ENCODE measurements at places on chromosomes 16 and 17.

GRCh38 chr16:21265104-21265837 lies 12.8 kb downstream of the CRYM start:
- no peak for DNase-seq

DNA sequence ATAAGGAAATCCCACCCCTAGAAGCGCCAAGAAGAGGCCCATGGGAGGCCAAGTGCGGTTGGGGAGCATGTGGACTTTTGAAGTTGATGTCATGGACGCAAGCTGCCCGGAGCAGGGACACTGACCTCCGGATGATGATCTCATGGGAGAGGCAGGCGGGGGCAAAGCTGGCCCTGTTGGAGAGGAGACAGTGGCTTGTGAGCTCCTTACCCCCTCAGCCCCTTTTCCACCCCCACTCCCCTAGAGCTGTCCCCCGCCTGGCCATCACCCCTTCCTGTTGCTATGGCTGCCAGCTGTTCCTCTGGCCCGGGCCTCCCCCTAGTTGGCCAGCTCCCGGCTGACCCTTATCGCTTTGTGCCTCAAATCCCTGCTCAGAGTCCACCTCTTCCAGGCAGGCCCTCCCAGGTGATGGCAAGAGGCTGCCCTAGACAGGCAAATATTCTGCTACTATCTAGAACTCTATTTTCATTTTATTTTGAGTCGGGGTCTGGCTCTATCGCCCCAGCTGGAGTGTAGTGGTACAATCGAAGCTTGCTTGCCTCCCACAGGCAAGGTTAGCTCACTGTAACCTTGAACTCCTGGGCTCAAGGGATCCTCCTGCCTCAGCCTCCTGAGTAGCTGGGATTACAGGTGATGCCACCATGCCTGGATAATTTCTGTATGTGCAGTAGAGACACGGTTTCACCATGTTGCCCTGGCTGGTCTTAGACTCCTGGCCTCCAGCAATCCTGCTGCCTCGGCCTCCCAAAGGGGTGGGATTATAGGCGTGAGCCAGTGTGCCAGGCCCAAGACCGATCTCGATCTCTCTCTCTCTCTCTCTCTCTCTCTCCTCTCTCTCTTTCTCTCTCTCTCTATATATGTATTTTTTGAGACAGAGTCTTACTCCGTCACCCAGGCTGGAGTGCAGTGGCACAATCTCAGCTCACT lies 6.6 kb downstream of the NOTUM start:
- no peak for DNase-seq

DNA sequence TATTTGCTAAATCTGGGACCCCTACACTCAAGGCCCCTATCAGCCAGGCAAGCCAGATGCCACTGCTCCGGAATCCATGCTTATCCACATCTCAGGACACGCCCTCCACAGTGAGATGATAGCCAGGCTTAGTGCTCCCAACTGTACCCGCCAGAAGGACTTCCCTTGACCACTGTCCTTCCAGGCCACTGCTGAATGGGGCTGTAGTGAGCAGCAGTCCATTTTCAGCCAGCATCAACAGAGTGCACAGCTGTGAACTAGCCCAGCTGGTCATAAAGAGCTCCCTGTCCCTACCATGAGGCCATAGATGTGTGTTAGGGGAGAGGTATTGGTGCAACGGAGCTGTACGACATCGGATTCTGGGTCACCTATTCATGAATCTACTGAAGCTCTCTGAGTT lies 13.0 kb upstream of the MED9 start:
- DNase-seq = no peak

DNA sequence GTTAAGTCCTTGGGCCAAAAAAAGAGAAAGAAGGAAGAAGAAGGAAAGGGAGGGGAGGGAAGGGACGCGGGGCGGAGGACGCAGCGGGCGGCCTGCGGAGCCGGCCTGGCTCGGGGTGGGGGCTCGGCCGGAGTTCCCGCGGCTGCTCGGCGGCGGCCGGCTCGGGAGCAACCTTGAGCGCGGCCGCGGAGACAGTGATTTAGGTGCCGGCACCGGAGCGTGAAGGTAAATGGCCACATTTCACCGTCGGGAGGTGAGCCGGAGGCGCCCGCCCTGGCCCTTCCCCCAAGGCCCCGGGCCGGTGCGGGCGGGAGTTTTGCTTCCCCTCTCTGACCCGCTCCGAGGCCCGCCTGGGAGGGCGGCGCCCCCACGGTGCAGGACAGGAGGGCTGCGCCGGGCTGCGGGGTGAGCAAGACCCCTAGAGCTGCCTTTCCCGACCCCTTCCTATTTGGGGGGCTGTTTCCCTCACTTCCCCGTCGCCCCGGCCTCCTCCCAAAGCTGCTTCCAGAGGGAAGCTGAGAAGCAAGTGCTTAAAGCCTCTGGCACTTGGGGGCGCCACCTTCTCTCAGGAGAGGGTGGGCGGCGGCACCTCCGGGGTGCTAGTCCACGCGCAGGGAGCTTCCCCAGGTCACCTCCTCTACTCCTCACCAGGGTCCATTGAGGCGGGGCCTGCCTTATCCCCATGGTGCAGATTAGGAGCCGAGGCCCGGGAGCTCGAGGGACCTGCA lies 56.5 kb downstream of the MRM1 start:
- DNase-seq = no peak

DNA sequence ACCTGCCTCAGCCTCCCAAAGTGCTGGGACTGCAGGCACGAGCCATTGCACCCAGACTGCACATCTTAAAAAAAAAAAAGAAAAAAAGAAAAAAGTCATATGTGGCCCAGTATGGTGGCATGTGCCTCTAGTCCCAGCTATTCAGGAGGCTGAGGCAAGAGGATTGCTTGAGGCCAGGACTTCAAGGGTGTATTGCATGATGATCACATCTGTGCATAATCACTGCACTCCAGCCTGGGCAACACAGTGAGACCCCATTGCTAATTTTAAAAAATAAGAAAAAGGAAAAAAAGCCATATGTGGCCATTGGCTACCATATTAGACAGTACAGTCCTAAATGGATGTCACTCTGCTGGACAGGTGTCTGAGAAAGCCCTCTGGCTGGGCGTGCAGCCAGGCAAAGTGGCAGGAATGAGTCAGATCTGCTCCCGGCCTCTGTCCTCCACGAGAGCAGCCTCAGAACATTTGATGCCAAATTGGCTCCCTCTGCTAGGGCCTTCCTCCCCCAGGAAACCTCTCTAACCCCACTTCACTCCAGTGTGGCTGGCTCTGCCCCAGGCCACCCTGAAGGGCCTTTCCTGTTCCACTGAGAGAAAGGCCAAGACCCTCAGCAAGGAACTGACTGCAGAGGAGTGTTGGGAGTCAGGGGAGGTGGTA lies 14.7 kb downstream of the CA7 start:
- peak; percentile 50 for DNase-seq

DNA sequence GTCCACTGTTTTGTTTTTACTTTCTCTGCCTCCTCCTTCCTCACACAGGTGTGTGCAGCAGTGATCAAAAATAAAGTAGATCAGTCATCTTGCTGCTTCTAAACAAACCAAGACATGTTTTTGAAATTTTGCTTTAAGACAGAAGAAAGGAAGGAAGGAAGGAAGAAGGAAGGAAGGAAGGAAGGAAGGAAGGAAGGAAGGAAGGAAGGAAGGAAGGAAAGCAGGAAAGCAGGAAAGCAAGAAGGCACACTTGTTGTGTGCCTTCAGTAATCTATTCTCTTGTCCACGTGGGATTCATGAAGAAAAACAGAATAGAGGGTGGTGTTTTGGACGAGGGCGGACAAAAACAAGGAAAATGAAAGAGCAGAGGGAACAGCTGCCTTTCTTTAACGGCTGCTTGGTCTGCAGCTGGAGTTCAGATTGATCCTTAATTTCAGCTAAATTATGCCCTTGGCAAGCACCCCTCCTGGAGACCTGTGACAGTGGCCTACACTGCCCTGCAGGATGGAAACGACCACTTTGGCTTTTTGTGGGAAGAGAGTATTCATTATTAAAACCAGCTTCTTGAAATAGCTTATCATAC lies 188.5 kb upstream of the IRX3 start:
- DNase-seq = no peak

GRCh38 chr17:74632617-74633016 lies 9.1 kb upstream of the CD300E start:
- no peak for DNase-seq

- no peak for DNase-seq
Observed at GRCh38 chr17:73952480-73953205, 250.8 kb upstream of the RPL38 start.

DNA sequence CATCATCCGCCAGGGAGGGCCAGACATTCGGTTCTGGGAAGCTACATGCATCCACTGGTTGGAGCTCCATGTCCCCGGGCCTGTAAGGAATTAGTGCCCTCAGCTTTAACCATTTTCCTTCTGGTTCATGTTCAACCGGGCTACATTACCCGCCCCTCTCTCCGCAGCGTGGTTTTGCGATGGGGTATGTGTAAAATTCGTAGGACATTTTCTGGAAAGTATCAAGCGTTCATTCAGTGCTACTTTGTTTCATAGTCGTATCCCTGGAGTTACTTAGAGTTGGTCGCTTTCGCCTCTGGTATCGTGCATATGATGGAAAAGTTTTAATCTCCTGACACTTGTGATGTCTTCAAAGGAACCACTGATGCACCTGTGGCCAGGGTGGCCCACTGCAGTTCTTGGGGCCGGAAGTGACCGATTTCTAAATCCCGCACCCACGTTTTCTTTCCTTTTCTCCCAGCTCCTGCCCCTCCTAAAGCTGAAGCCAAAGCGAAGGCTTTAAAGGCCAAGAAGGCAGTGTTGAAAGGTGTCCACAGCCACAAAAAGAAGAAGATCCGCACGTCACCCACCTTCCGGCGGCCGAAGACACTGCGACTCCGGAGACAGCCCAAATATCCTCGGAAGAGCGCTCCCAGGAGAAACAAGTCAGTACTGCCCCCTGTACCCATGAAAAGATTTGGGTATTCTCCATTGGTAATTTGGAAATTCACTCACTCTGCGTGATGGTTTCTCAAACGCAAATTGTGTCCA lies 637 bp downstream of the RPL23A start:
- no peak for DNase-seq

DNA sequence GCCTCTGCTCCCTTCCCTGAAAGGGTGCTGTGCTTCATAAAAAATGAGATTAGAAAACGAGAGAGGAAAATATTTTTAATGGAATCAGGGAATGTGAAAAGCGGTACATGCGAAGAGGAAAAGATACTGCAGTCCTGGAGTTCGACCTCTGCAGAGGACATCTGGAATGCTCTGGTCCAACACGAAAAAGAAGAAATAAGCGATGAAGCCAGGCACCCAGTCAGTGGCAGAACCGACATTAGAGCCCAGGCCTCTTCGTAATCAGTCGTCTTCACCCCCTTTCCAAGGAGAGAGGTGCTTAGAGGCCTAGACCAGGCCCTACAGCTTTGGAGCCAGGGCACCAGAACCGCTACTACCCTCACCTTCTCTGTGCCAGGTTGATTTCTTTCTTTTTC lies 459 bp upstream of the MARCHF10 start:
- no peak for DNase-seq

DNA sequence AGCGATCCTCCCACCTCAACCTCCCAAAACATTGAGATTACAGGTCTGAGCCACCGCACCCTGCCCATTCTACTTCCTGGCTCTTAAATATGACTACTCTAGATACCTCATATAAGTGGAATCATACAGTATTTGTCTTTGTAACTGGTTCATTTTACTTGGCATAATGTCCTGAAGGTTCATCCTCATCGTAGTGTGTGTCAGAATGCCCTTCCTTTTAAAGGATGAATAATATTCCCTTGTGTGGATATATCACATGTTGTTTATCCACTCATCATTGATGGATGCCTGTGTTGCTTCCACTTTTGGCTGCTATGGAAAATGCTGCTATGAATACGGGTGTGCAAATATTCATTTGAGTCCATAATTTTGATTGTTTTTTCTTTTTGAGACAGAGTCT lies 5.7 kb upstream of the CETP start:
- DNase-seq = no peak

Measured in hepatic stellate cell (primary cell).